SW480 (cell line): ENCODE measurements at places on chromosomes 4 and X.
A peak's percentile ranks its signal among the peaks of the same experiment; 100 is the strongest.

GRCh38 chrX:124113621-124114600, 152.4 kb downstream of the STAG2 start:
- no peak for DNase-seq

DNA sequence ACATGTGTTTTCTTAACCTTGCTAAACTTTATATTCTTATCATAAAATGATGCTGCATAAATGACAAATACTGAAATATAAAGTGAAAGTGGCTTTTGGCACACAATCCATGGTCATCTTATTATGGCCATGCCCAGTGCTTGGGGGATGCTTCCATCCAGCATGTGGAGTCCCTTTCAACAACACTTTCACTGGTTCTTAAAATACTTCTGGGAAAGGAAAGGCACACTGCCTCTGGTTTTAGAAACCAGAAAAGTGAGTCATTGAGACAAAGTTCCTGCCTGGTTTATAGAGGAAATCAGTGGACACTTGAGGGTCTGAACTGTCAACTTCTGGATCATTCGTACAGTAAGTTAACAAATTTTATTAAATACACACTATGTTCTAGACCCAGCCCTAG, 248.0 kb upstream of the ADAMTS3 start:
- DNase-seq = no peak

GRCh38 chrX:19389227-19389845, 45.6 kb downstream of the PDHA1 start:
- DNase-seq = no peak

- no peak for DNase-seq
Measured at GRCh38 chrX:115017455-115017854, at the start of gene IL13RA2. Gene IL13RA2, minus strand, starts transcription at chrX:115017616. Its CDS starts 347 bp downstream, at chrX:115017269.

GRCh38 chr4:15702941-15703403, at the start of gene BST1:
Gene BST1, plus strand, starts transcription at chr4:15703065. Its CDS starts 80 bp downstream, at chr4:15703145.
- DNase-seq = no peak

GRCh38 chrX:132718431-132718958, 229.7 kb upstream of the MBNL3 start:
- DNase-seq = no peak

DNA sequence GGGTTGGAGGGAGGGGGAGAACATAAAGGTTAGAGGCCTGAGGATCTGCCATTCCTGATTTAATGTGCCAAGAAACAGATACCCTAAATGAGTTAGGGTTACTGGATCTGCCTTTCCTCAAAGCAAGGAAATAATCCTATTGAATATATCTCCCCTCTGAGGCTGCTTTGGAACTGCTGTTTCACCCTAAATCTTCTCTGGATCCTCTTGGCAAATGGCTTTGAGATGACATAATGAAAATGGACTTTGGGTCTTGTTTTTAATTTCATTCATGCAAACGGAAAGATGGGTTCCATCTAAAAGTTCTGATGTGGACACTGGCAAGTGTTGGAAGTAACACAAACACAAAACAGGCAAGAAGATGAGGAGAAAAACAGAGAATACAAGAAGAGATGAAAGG, 23.0 kb upstream of the MAOA start:
- no peak for DNase-seq

DNA sequence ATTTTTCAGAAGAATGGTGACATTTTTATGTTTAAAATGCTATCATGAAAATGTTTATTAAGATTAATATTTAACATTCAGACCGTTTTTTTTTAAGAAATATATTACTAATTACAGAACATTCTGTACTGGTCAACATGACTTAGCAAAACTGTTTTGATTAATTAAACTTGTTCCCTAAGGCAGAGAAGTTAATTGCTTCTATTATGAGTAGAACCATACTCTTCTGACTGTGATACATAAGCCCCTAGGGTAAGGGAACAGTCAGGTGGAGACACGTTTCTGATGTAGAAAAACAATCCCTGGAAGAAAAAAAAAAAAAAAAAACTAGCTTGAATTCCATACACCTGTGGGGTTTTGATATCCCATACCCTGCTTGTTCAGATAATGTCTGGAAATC, 97.4 kb downstream of the GPM6A start:
- no peak for DNase-seq

DNA sequence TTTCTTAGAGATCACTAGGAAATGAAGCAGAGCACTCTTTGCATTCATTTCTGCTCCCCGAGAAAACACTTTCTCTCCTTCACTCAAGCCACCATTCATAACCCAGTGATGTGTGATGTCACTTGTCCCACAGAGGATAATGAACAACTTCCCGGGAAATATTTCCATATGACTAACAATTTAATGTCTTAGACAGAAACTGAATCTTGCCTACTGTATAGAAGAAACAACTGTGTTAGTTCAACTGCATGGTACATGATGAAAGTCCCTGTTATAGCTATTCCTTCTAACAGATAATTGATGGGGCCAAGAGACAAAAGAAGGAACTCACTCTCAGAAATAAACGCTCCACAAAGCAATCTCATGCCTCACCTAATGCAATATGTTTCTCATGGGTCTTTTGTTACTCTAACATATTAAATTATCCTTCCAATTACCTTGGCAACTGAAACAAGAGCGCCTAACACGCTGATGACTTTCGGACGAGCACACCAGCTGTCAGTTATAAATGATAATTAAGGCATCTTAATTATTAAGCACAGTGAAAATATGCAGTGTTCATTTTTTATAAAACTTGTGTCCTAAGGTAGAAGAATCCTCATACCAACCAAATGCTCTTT, 113.7 kb upstream of the TLR3 start:
- DNase-seq = no peak

DNA sequence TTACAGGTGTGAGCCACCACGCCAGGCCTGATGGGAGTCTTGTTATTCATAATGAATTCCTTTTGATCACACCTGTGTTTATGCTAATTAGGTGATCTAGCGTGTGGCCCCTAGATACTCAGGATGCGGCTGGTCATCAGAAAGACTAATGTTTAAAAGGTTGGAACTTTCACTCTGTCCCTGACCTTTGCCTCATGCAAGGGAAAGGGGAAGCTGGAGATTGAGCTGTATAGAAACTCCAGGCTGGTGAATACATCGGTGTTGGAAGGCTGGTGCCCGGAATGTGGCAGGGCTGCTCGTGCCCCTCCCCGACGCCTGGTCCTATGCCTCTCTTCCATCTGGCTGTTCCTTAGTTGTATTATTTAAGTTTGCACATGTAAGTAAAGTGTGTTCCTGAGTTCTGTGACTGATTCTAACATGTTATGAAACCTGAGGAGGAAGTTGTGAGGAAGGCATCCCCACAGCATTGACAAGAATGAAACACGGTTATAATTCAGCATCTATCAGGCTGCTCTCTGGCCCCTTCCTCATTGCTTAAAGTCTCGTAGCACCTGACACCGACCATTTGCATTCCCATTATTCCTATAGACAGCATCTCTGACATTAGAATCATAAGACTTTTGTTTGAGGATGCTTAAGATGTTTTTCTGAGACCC, 28.9 kb downstream of the CASP3 start:
- DNase-seq = no peak

GRCh38 chrX:133726211-133726630, 259.2 kb downstream of the GPC3 start:
- peak; percentile 56 for DNase-seq

DNA sequence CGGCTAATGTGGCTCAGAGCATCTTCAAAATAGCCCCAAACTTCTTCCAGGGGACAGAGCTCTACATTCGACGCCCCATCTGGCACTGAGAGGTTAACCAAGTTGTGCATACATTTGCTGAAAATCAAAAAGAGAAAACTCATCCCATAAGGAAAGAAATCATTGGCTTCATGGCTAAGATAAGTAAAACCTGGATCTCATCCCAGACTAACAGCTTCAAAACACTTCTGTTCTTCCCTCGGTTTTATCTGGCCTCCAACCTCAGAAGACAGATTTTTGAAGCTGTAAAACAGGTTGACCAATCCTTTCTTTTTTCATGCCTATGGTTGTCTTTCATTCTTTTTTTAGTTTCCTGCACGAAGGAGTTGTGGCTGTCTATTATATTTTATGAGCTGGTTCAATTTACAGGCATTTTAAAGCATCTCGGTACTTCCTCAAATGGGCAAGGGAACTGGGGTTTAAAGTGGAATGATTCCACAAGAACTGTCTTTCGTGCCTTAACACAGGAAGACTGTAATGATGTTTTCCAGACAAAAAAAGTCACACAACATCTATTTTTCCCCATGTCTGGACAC, 107.6 kb downstream of the DLG3 start:
- no peak for DNase-seq

GRCh38 chr4:3314706-3315260, 22.0 kb downstream of the RGS12 start:
- no peak for DNase-seq

DNA sequence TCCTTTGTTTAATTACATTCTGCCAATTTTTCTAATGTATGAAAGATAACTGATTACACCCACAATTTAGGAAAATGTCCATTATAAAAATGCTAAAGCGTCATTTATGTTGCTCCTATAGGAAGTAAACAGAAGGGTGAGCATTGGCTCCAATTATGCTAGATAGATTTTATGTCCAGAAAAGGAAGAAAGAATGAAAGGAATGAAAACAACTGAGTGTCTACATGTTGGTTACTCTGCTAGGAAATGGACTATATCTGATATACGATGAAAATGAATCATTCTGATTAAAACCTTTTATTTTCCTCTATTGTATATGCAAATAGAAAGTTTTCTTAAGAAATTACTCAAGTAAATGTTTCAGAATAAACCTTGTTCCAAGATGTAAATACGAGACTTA, 1.6 kb downstream of the ENAM start:
- no peak for DNase-seq

GRCh38 chrX:153818571-153819383, 11.6 kb downstream of the PDZD4 start:
- DNase-seq = peak; percentile 31

DNA sequence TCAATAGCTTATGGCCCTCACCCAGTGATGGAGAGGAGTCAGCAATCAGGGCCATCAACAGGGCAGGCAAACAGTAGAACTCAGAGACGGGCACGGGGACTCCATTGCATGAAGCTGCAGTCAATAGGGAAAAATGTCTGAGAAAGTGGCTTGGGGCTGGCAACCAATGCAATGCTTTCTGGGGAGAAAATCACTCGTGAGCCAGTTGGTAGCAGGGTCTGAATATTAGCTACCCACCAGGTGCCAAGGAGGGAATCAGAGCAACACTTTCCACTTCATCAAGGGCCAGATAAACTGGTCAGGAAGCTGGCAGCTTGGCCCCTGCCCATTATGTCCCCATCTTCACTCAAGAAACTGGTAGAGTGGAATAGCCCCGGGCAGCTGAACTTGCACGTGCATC, 80.7 kb downstream of the STARD8 start:
- DNase-seq = no peak

- DNase-seq = no peak
Measured at GRCh38 chr4:113442826-113443225, 318.7 kb downstream of the CAMK2D start.

GRCh38 chr4:121217351-121217750, 53.2 kb upstream of the TNIP3 start:
- no peak for DNase-seq

GRCh38 chrX:118761939-118762707, 34.7 kb downstream of the IL13RA1 start:
- peak; percentile 5 for DNase-seq

DNA sequence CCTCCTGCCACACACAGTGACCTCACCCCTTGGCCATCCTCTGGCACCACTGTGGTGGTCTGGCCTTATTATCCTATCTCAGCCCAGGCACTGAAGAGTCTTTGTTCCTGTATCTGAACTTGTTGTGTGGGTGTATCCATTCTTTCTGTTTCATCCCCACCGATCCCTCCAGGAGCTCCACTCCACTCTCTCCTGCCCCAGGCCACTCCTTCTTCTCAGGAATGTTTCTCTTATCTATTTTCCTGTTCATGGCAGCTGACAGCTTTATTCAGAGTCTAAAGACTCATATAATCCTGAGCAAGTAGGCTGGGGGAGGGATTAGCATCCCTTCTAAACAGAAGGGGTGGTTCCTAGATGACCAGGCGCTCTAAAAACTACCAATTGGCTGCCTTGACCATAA, 150.0 kb downstream of the ANAPC10 start:
- DNase-seq = peak; percentile 7

DNA sequence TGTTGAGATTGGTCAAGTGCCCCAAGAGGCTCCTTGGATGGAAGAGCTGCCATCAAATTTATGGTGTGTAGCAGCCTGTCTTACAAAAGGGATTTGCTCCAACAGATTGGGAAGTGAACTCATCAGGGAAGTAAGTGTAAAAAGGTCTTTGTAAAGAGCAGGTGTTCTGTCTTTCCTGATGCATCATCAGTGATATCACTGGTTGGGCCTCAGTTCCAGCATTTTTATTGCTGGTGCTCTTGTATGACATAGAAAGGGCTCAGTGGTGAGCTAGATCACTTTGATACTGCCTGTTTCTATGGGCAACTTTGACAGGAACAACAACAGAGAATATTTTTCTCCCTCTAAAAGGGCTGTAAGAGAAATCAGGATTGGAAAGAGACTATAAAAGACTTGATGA, 8.7 kb upstream of the GABRE start:
- no peak for DNase-seq

DNA sequence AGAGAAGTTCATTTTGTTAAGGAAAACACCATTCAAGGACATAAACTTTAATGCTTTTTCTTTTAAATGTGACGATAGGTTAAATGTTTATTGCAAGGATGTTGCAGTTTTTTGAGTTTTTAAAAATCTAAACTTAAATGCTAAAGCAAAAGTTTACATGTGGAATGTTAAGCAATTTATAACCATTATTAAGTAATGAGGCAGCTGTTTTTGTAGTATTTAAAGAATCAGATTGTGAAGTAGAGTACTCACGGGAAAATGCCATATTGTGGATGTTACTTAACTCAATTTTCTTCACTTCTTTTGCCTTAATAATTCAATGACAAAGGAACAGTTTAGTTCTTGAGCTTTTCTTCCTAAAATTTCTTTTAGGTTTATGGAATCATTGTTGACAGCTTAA, 43.5 kb downstream of the UBE2K start:
- no peak for DNase-seq

GRCh38 chr4:77734928-77735327, 84.2 kb downstream of the CNOT6L start:
- peak; percentile 50 for DNase-seq

DNA sequence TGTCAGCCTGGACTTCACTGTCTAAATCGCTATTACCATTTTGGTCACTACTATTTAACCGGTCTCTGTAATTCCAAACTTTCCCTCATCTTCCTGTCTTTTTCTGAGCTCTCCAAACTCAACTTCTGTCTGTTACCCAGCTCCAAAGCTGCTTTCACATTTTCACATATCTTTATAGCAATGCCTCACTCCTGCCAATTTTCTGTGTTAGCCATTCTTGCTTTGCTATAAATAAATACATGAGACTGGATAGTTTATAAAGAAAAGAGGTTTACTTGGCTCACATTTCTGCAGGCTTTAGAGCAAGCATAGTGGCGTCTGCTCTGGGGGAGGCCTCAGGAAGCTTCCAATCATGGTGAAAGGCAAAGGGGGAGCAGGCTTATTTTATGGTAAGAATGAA, 368.3 kb upstream of the GNPDA2 start:
- no peak for DNase-seq

GRCh38 chrX:74426615-74427014, 5.3 kb downstream of the SLC16A2 start:
- no peak for DNase-seq

- no peak for DNase-seq
Measured at GRCh38 chr4:139633661-139634060, 32.0 kb upstream of the MGST2 start.

- no peak for DNase-seq
Measured at GRCh38 chr4:88382621-88383020, 4.0 kb downstream of the HERC6 start.
